ENCODE measurements at places on chromosomes 16 and 17.

- DNase-seq, result no peak
Measured at GRCh38 chr16:28951410-28951943, 740 bp downstream of the NFATC2IP start.

DNA sequence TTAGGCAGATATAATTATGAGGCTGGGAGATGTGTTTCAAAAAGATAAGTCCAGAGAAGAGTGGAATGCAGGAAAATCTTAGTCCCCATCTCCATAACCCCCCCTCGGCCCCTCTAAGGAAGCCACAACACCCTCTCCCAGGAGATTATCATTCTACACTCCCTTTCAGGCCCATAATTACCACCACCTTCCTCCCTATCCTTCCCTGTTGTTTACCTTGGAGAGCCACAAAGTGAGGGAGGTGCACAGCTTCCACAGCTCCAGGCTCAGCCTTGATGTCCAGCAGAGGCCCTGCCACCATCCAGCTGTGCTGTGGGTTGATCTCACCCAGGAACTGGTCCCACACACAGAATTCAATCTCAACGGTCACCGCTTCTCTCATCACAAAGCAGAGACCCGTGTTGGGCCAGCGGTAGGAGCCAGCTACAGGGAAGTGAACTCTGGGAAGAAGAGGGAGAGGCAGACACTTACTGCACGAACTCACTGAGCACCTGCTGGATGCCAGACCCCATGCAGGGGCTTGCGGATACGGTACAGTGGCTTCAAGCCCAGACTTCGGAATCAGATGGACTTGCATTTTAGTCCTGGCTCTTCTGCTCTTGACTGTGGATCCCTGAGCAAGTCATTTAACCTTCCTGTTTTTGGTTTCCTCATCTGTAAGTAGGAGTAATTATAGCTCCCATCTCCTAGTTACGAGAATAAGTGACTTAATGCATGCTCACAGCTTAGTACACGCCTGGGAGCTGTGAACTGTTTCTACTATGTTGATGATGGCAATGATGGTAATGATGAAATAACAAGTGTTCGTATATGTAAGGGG lies 44.1 kb downstream of the MIS12 start:
- DNase-seq, result no peak

DNA sequence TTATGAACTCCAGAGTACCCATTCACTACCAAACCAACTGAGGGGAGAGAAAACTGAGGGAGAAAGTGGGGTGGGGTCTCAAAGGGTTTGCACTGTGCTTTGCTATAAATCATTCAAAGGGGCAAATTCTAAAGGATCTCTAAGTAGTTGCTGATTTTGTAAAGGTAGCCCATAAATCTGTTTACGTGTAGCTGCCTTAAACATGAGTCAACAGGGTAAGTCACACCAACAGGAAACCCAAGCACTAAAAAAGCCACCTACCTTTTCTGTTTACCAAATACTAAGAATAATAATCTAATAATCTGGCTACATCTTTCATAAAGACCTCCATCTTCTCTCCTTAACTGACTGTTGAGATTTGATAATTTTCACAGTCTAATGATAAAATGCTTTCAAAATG lies 8.4 kb upstream of the HSBP1 start:
- DNase-seq, result no peak

DNA sequence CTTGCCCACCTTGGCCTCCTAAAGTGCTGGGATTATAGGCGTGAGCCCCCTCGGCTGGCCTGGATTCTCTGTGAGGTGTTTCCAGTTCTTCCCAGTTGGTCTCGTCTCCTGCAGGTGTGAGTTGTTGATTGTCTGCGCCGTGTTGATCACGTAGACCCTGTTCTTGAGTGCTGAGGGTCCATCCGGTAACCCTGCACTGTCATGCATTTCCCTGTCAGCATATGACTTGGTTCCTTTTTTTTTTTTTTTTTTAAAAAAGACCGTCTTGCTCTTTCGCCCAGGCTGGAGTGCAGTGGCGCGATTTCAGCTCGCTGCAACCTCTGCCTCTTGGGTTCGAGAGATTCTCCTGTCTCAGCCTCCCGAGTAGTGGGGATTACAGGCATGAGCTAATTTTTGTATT lies 17.3 kb downstream of the MGRN1 start:
- peak; percentile 80 for DNase-seq

GRCh38 chr17:44887971-44888954 lies 11.0 kb downstream of the EFTUD2 start:
- DNase-seq, result peak; percentile 73

- peak; percentile 88 for DNase-seq
Measured at GRCh38 chr17:77445760-77446532, 305.2 kb downstream of the SEC14L1 start.

GRCh38 chr17:4759776-4760236 lies 11.9 kb upstream of the TM4SF5 start:
- no peak for DNase-seq

DNA sequence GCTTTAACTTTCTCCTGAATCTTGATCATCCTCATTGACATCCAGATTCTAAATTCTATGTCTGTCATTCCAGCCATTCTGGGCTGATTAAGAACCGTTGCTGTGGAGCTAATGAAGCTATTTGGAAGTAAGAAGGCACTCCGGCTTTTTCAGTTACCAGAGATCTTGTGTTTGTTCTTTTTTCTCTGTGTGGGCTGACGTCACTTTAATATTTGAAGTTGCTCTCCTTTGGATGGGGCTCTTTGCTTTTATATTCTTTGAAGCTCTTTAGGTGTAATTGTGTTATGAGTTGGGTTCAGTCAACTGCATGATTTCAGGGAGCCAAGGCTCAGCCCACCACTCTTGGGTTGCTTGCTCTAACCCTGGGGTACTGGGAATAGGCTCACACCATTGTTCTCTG lies 460.6 kb downstream of the CDH8 start:
- DNase-seq, result no peak

- DNase-seq, result no peak
Measured at GRCh38 chr17:77242118-77242851, 101.5 kb downstream of the SEC14L1 start.

GRCh38 chr17:45757431-45758218 lies 26.5 kb upstream of the CRHR1 start:
- no peak for DNase-seq

DNA sequence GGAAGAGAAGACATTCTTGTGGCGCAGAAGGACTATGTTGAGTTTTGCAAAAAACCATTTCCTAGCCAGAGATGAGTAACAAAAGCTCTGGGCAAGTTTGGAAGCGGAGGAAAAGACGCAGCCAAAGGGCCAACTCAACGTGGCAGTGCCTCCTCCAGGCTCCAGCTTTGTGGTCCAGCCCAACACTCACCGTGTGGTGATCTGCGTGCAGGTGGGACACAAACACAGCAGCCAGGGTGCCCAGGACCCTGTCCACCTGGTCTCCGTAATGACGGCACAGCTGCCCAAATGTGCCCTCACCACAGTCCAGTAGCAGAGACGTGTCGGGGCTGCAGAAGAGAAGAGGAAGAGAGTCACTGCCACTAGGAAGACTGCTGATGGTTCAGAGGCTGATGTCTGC lies 21.5 kb downstream of the ELAC2 start:
- DNase-seq, result no peak

DNA sequence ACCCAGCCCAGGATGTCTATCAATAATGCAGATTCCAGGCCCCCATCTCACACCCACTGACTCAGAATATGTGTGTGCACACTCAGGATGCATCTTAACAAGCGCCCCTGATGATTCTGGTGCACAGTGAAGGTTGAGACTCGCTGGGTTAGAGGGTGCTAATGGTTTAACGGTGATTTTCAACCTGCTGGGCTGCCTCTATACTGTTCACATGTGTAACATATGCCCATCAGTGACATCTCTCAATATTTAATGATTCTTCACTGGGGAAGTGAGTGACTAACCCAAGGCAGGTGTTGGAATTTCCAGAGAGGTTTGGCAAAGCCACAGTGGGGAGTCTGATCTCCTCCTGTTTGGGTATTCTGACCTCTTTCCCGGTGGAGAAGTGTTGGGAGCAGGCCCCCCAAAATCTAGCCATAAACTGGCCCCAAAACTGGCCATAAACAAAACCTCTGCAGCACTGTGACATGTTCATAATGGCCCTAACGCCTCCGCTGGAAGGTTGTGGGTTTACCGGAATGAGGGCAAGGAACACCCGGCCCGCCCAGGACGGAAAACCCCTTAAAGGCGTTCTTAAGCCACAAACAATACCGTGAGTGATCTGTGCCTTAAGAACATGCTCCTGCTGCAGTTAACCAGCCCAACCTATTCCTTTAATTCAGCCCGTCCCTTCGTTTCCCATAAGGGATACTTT lies 4.1 kb upstream of the DOC2B start:
- DNase-seq, result no peak
